ENCODE measurements at places on chromosomes 13 and 19.

GRCh38 chr19:12052497-12053169, at the start of gene ZNF878:
ZNF878 (minus strand) TSS chr19:12052961; CDS start chr19:12052801, 160 bp downstream.
- peak; percentile 92 for DNase-seq

GRCh38 chr13:73107970-73108369, 49.2 kb downstream of the KLF5 start:
- DNase-seq = no peak

- DNase-seq = no peak
Measured at GRCh38 chr19:5112681-5113575, 144.0 kb downstream of the KDM4B start.

GRCh38 chr13:40083841-40084240, 428.4 kb downstream of the COG6 start:
- DNase-seq = no peak

DNA sequence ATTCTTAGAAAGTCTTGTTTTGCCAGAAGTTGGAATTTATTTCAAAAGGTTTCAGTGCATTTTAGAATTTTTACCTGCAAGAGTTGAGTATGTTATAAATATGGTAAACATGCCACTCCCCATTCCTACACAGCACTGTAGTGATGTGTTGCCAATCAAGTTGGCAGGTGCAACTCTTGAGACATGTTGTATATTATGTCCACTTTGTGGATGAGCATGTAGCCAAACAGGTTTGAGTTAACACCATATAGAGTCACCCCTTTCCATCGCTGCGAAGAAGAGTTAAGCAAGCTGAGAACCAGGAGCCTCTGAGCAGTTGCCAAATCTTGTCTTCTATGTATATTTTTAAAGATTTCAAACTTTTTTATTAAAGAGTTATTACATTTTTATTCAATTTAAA, 359.8 kb downstream of the LMO7 start:
- DNase-seq = no peak

Measured in SW480 (cell line).